Activated effector memory CD4-positive, alpha-beta T cell treated with anti-CD3 and anti-CD28 coated beads, Interleukin-2, amount 50 U/mL, for 16 hours (primary cell): ENCODE measurements at places on chromosomes 6 and 20.

GRCh38 chr20:15854911-15855310, 718.3 kb downstream of the KIF16B start:
- no peak for DNase-seq

GRCh38 chr6:96899019-96899418, 1.3 kb upstream of the NDUFAF4 start:
- no peak for DNase-seq

- no peak for DNase-seq
Measured at GRCh38 chr20:23214903-23215302, 128.8 kb upstream of the CD93 start.

- DNase-seq = no peak
Measured at GRCh38 chr6:83417880-83418663, 12.8 kb downstream of the ME1 start.

GRCh38 chr6:133873538-133873937, 15.4 kb upstream of the TCF21 start:
- DNase-seq = no peak

DNA sequence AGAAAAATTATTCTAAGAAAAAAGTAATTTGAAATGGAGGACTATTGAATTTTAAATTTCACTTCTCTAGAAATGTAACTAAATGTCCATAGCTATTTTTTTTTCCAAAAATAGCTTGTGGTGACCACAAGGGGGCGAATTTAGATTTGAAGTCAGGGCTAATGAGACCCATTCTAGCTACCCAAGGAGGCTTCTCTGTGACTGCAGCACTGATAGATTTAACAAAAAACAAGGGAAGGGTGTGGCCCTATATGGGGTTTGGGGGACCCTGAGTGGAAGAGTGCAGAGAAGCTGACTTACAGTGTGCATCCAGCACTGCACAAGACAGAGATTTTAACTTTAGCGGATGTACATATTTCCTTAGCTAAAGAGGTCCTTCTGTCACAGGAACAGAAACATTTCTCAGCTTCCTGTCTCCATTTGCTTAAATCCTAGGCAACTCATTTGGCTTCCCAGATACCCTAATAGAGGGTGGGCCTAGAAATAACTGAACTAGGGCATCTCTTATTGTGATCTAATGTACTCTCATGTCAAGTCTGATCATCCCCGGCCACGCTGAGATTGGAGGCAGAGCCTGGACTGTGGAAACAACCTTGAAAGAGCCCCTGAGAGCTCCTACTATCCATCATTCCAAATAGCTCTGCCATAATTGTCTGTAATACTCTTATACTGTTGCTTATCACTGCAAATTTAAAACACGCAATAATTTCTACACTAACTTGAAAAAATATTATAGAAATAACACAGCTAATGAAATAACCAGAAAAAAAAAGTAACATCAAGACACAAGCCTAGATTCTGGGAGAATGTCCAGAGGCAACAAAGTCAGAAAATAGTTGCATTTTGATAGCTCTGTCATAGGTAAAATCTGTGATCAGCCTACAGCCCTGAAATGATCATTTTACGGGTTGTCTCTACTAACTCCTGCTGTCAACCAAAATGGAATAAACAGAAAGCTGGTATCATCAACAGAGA, 93.6 kb downstream of the SNAP91 start:
- DNase-seq = no peak

DNA sequence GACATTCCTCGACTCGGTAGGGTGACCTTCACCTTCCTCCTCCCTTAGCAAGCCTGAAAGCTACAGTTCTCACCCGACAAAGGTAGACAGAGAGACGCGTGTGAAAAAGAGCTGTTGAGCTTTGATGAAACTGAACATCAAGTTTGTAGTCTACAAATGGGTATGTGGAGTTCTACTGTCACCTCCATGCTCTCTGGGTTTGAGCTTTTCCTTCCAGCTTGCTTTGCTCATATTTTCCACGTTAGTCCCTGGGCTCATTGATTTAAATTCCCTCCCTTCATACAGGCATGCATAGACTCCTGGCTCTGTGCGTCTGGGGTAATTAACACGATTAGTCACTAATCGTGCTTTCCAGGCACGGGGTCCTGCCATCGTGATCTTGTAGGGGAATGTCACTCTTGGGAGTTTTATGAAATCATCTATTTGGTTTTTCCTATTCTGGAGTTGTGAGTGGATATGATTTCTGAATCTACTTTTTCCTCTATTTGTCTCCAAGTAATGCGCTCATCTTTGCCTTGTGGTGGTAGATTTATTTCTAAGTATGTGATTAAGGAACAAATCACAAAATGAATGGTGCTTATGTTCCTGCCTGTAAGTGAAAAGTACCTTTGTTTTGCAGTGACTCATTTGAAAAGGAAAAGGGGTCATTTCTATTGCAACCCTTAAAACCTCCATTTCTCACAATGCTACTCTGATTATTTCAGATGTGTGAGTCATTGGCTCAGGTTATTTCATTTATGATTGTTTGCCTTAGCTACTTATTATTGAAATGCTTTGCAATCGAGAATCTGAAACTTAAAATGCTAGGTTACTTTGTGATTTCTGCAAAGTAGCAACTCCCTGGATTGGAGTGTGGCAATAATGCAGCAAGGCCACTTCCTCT, 154.6 kb downstream of the ZDHHC14 start:
- DNase-seq = no peak

DNA sequence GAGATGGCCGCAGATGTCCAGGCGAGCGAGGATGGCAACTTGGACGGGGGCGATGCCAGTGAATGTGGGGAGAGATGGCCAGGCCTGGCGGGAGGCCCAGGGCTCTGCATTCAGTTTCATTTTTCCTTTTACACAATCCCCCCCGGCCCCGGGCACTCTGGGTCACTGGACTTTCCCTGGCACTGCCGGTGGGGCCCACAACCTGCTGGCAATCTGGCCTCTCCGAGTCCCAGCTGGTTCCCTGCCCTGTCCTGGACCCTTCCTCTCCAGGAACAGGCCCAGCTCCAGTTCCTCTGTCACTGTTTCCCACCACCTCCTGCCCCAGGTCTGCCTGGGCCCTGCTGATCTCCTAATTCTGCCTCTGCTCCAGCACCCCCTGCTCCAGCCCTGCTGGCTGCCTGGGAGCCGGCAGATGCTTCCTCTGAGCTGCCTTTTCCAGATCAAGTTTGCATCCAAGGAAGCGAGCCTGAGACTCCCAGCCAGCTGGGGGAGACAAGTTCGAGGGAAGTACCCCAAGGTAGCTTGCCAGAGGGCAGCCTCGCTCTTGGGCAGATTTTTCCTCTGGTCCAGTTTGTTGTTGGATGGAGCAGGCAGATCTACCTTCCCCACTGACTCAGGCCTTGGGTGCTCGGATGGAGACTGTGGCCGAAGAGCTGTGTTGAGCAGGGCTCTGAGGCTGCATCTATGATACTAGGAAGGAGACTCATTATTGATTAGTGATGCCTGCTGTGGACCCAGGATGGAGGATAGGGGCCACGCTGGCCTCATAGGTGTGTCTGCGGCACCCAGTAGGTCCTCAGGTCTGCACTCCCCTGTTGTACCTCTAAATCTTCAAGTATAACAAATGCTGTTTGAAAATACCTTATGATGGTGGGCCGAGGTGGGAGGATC, 83.2 kb downstream of the CEBPB start:
- DNase-seq = no peak

- DNase-seq = no peak
Measured at GRCh38 chr6:168377484-168377855, 57.9 kb upstream of the DACT2 start.

- DNase-seq = no peak
Measured at GRCh38 chr20:58198901-58199355, 29.5 kb downstream of the ANKRD60 start.

DNA sequence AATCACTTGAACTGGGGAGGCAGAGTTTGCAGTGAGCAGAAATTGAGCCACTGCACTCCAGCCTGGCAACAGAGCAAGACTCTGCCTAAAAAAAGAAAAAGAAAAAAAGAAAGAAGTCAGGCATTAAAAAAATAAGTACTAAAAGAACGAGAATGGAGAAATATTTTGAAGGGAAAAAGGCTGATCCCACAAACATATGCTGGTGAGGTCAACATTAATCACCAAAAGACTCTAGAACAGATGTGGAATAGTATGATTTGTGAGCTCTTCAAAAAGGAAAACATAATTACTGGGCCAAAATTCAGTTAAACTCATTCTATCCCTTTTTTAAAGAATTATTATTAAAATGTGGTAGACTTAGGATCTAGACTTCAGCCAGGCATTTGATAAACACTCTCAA, 61.2 kb upstream of the NRSN1 start:
- DNase-seq = no peak
